ENCODE measurements at places on chromosomes 16 and 17. TPM values are rescaled to one million over a fixed set of nuclear protein-coding genes. Genes with fewer than 3 reads are reported as not detected.
A peak's percentile ranks its signal among the peaks of the same experiment; 100 is the strongest.

Gene NOD2
- total RNA-seq = 11.9 TPM

Gene KRTAP17-1
- total RNA-seq = not detected

Gene RNU2-1
- not detected for total RNA-seq

Gene HES7
- total RNA-seq = not detected

Gene KRT17
- total RNA-seq = 0.78 TPM

Gene KRTAP1-1
- total RNA-seq = not detected

Gene ALOXE3
- total RNA-seq = not detected

Gene KRTAP9-4
- total RNA-seq = not detected

Gene SMIM36
- total RNA-seq = not detected

Gene CCL4
- total RNA-seq = 24.0 TPM

Gene EME1
- 0.30 TPM for total RNA-seq

Gene FAM222B
- 18.9 TPM for total RNA-seq

Gene TP53TG3F
- not detected for total RNA-seq

Gene KRTAP4-8
- total RNA-seq = not detected

Gene WNK4
- 0.15 TPM for total RNA-seq

- DNase-seq = peak; percentile 72
Observed at GRCh38 chr16:85431431-85432124, 181.5 kb upstream of the GSE1 start.

DNA sequence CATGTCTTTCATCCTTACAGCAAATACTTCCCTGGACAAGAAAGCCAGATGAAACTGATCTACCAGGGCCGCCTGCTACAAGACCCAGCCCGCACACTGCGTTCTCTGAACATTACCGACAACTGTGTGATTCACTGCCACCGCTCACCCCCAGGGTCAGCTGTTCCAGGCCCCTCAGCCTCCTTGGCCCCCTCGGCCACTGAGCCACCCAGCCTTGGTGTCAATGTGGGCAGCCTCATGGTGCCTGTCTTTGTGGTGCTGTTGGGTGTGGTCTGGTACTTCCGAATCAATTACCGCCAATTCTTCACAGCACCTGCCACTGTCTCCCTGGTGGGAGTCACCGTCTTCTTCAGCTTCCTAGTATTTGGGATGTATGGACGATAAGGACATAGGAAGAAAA lies 3.7 kb downstream of the TMUB2 start:
- no peak for DNase-seq

DNA sequence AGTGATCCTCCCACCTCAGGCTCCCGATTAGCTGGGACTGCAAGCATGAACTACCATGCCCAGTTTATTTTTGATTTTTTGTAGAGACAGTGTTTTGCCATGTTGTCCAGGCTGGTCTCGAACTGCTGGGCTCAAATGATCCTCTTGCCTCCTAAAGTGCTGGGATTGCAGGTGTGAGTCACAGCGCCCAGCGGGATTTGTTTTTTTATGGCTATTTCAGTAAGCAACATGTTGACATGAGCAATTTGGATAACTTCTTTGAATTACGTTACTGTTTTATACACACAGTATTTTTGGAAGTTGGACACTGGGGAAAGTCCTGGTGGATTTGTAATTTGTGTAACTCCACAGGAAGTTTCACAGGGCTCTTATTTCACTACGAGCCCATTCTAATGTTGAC lies 18.5 kb upstream of the RHOT1 start:
- DNase-seq = no peak

DNA sequence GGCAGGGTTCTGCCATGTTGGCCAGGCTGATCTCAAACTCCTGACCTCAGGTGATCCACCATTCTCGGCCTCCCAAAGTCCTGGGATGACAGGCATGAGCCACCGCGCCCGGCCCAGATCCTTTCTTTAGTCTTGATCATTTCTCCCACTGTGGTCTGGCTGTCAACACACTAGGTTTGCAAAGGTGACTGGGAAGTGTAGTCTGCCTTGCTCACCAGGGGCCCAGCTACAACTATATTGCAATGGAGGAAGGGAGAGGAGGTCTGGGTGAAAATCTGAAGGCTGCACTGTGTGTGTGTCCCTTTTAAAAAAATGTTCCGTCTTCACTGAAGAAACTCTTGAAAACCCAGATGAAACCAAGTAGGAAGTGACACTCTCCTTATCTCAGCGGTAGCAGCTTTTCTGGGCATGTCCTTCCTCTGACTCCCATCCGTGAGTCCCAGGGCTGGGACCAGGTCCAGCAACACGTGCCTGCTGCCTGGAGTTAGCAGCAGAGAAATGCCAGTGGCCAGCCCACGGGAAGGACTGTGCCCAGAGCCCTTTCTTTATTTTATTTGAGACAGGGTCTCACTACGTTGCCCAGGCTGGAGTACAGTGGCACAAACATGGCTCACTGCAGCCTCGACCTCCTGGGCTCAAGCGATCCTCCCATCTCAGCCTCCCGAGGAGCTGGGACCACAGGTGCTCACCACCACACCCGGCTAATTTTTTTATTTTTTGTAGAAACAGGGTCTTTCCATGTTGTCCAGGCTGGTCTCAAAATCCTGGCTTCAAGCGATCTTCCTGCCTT lies 17.8 kb upstream of the KIF19 start:
- DNase-seq = no peak

- DNase-seq = no peak
Observed at GRCh38 chr16:49269201-49269600, 12.4 kb downstream of the CBLN1 start.

GRCh38 chr16:66354034-66354909 lies 12.2 kb upstream of the CDH5 start:
- DNase-seq = no peak

GRCh38 chr17:5309851-5310250 lies 27.8 kb downstream of the RABEP1 start:
- DNase-seq = no peak

DNA sequence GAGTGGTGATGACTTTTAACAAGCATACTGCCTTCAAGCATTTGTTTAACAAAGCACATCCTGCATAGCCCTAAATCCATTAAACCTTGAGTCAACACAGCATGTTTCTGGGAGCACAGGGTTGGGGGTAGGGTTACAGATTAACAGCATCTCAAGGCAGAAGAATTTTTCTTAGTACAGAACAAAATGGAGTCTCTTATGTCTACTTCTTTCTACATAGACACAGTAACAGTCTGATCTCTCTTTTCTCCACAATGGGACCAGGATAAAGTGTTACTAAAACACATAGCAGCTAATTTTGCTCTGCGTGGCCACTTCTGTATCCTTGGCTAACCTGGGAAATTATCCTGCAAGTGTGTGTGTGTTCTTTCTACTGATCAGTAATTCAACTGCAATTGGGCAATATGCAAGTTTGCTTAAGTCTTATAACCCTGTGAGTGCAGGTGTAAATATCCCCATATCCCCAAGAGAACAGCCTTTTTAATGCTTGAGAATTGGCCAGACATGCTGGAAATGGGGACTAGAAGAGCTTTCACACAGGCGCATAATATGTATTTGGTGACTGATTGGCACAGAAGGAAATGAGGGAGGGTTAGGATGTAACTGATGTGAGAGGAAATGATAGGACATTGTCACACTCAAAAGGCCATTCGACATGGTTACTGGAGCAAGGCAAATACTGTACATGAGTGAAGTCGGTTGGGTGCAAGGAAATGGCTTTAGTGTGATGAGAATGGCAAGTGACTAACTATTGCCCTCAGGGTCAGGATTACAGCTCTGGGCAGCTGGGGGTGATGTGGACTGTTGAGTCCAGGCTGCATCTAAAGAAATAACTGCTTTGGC lies 10.8 kb upstream of the ANKS4B start:
- DNase-seq = no peak

DNA sequence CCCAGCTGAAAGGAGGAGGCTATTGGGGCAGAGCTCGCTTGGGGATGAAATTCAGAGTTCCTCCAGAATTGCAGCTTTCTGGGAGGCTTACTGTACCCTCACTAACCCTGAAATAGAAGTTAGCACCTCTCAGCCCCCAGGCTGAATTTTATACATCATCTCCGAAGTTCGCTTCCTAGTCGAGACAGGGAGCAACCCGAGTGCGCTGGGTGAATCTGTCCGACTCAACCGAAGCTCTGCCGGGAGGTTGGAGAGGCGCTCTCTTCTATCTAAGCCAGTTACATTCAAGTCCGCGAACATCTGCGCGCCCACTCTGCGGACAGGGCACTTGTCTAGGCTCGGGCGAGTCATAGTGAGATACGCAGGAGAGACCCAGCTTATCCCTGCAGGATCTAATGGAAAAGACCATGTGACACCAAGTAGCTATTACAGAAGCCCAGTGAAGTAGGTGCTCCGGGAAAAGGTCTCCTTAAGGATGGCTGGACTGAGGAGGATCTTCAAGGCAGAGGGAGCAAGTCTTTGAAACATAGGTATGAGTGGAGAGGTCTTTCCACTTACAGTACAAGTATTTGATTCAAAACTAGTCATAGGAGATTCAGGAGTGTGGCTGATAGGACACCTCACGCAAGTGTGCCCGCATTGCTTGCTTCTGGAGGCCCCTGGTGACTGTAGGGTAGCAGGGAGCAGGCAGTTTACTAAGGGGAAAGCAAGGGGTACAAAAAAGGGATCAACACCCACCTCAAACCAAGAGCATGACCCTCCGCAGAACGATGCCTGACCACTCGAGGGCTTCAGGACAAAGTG lies 646 bp upstream of the HES7 start:
- no peak for DNase-seq

- DNase-seq = no peak
Observed at GRCh38 chr17:63162406-63163157, 196.5 kb downstream of the TANC2 start.

DNA sequence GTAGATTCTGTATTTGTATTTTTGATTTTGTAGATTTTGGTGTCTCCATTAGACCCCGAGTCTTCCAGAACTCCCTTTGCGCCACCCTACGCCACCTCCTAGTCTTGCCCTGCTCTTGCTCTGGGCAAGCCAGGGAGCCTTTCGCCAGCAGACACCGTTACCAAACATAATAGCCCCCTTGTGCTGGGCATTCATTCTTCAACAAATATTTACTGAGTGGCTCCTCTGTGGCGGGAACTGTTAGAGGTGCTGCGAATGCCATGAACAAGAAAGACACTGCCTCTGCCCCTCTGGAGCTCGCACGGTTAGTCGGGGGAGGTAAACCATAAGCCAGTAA lies 841 bp upstream of the GPT2 start:
- DNase-seq = no peak

GRCh38 chr17:22490399-22490798 lies 798.1 kb downstream of the KCNJ18 start:
- no peak for DNase-seq

GRCh38 chr17:79658811-79659207 lies 48.0 kb upstream of the RBFOX3 start:
- no peak for DNase-seq

DNA sequence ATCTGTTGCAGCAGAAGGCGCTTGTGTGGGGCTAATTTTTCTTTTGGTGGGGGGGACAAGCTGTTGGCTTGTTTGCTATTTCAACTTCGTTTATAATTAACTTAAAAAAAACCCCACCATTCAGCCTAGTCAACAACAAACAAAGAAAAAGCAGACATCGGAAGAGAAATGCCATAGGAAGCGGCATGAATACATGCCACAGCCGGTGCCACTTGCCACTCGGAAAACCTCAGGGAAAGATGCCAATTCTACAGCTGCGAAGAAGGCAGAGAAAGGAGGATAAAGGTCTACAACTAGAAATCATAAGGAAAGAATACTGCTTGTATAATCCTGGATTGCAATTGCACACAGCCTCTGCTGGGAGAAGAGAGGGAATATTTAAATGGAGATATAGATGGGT lies 254.4 kb upstream of the PMFBP1 start:
- DNase-seq = no peak

DNA sequence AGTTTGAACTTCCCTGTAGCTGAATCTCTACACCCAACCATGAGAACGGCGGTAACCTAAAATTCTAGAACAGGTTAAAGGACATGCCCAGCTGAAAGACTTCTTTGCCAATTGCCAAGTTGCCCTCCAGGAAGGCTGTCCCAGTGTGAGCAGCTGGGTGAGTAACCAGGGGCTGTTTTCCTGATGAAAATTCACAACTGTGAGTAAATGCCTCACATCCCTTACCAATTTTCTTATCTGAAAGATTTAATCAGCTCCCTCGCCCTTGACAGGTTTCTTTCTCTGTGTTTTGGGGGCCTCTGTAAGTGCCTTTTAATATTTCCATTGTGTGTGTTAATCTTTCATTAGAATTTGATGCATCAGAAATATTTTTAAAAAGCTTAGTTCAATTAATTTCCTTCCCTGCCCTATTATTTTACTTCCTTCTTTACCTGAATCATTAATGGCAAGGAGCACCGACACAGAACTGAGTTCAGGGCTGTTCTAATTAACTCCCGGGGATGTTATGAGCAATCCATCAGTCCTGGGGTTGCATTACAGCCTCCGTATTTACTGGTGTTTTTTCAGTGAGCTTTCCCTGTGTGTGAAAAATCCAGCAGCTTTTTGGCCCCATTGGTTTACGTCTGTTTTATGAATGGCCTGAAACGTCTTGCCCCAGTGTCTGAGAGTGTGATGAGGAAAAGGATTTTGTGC lies 152.9 kb downstream of the CLEC16A start:
- DNase-seq = no peak

DNA sequence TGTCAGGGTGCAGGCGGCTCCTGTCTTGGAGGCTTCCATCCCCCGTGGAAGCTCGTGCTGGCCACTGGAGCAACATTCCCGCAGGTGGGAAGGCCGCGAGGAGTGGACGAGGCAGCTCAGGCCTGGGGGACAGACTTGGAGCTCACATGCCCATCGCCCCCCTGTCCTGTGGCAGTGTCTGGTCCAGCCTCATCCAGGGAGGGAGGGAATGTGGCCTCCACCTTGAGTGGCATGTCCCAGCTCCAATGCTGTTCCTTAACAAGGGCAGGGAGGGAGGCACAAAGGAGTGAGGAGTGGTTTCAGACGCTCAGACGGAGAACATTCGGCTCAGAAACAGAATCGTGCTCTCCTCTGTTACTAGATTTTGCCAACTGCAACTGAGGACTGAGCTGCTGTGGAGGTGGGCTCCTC lies 159.4 kb upstream of the CHMP6 start:
- no peak for DNase-seq

GRCh38 chr17:74475189-74475588 lies 8.8 kb downstream of the CD300A start:
- no peak for DNase-seq

GRCh38 chr17:67080804-67081203 lies 36.5 kb downstream of the CACNG1 start:
- no peak for DNase-seq

All from upper lobe of left lung (tissue), 6 donors.